Foreskin keratinocyte (primary cell): ENCODE measurements at places on chromosomes 7 and 10. TPM values are rescaled to one million over a fixed set of nuclear protein-coding genes. Genes with fewer than 3 reads are reported as not detected.

The OR9A2 gene
- total RNA-seq = not detected in 2 replicates

The BLNK gene
- total RNA-seq = not detected in 2 replicates

The TMEM225B gene
- total RNA-seq = 0.25 TPM in 1 of 2 replicates, not detected in the other

The TMEM196 gene
- not detected in 2 replicates for total RNA-seq

The CTAGE6 gene
- total RNA-seq = not detected in 2 replicates

The SPDYE2 gene
- total RNA-seq = not detected in 2 replicates

The ITGA8 gene
- not detected in 2 replicates for total RNA-seq
